ENCODE measurements at places on chromosomes 1 and 21.

- H3K36me3 ChIP-seq, result no peaks in the 10 kb centered on the region
- DNase-seq, result no peak
- H3K4me3 ChIP-seq, result no peak overlapping the region
- peaks cover 28% of the 10 kb centered on the region for H3K4me1 ChIP-seq
- H3K27ac ChIP-seq, result no peak overlapping the region
- no peaks in the 10 kb centered on the region for H3K27me3 ChIP-seq
Observed at GRCh38 chr1:42418516-42418915, 37.3 kb downstream of the ZMYND12 start.

GRCh38 chr21:29145354-29145782 lies 14.9 kb downstream of the MAP3K7CL start:
- H3K4me1 ChIP-seq, result peaks cover 54% of the 10 kb centered on the region
- peak overlapping the region; percentile 67 for H3K27ac ChIP-seq
- H3K27me3 ChIP-seq, result no peaks in the 10 kb centered on the region
- H3K4me3 ChIP-seq, result no peak overlapping the region
- no peak for DNase-seq

DNA sequence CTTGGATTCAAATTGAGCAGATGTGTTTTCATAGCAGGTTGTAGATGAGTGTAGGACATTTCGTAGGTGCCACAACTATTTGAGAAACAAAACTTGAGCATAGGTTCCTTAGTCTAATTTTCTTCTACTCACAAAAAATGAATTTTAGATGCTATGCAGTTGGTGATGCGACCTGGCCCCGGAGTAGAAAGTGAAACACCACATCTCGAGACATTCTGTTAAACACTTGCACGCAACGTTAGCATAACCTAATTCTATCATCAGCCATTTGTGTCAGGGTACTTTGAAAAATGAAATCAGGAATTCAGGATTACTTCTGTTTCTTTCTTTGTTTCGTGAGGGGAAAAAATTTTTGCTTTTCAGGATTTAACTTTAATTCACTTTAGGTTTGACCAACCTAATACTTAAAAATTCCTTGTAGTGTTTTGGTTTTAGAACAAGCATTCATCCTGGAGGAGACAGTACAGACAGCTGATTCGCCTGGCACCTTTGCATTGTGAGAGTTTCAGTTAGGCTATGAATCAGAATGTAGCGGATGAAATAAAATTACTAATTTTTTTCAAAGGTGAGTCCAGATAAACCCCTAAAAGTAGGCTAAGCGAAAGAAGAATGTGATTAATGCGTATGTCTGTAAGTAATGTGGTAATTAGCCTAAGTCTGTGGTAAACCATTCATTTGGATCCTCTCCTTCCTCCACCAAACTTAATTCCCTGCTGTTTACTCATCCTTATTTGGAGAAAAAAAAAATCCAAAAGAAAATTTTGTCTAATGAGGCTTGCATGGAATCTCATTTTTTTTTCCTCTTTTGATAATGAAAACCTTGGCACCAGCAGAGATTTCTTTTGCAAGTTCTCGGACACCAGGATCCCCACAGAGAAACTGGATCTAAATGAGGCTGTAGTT lies 44.9 kb downstream of the MAP3K21 start:
- no peaks in the 10 kb centered on the region for H3K36me3 ChIP-seq
- no peak overlapping the region for H3K27ac ChIP-seq
- no peak for DNase-seq
- H3K4me3 ChIP-seq, result no peak overlapping the region

GRCh38 chr1:67110352-67110751 lies 24.4 kb downstream of the C1orf141 start:
- H3K4me3 ChIP-seq, result no peak overlapping the region
- no peaks in the 10 kb centered on the region for H3K36me3 ChIP-seq
- H3K27ac ChIP-seq, result no peak overlapping the region
- DNase-seq, result no peak

DNA sequence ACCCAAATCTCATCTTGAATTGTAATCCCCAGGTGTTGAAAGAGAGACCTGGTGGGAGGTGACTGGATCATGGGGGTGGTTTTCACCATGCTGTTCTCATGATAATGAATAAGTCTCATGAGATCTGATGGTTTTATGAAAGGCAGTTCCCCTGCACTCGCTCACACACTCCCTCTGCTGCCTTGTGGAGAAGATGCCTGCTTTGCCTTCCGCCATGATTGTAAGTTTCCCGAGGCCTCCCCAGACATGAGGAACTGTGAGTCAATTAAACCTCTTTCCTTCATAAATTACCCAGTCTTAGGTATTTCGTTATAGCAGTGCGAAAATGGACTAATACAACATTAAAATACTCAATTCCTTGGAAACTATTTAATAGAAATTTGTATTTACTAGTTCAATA lies 99.2 kb downstream of the PROX1 start:
- no peaks in the 10 kb centered on the region for H3K36me3 ChIP-seq
- H3K27me3 ChIP-seq, result no peaks in the 10 kb centered on the region

GRCh38 chr1:241837901-241838300 lies 10.1 kb upstream of the EXO1 start:
- H3K36me3 ChIP-seq, result no peaks in the 10 kb centered on the region
- H3K4me3 ChIP-seq, result no peak overlapping the region
- DNase-seq, result no peak

GRCh38 chr21:45994086-45994661 lies 12.6 kb downstream of the COL6A1 start:
- H3K4me3 ChIP-seq, result no peak overlapping the region
- peaks cover 96% of the 10 kb centered on the region for H3K4me1 ChIP-seq
- H3K36me3 ChIP-seq, result peaks cover 100% of the 10 kb centered on the region
- peak overlapping the region; percentile 80 for H3K27ac ChIP-seq

DNA sequence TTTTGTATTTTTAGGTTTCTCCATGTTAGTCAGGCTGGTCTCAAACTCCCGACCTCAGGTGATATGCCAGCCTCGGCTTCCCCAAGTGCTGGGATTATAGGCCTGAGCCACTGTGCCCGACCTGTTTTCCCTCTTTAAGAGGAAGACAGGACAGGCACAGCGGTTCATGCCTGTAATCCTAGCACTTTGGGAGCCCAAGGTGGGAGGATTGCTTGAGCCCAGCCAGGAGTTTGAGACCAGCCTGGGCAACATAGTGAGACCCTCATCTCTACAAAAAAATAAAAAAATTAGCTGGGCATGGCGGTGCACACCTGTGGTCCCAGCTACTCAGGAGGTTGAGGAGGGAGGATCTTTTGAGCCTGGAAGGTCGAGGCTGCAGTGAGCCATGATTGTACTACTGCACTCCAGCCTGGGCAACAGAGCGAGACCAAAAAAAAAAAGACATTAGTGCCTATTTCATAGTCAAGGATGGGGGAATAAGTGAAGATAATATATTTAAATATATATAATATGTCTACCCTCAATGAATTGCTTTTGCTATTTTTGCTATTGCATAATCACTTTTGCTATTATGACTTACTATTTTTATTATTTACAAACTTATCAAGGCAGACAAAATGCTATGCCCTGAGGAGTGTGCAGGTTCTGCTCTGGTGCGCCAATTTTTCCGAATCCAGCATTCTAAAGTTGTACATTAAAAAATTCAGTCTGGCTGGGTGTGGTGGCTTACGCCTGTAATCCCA lies 17.7 kb downstream of the MARCKSL1 start:
- DNase-seq, result no peak
- H3K4me1 ChIP-seq, result peaks cover 4% of the 10 kb centered on the region
- no peak overlapping the region for H3K4me3 ChIP-seq
- H3K36me3 ChIP-seq, result peaks cover 58% of the 10 kb centered on the region
- no peak overlapping the region for H3K27ac ChIP-seq

DNA sequence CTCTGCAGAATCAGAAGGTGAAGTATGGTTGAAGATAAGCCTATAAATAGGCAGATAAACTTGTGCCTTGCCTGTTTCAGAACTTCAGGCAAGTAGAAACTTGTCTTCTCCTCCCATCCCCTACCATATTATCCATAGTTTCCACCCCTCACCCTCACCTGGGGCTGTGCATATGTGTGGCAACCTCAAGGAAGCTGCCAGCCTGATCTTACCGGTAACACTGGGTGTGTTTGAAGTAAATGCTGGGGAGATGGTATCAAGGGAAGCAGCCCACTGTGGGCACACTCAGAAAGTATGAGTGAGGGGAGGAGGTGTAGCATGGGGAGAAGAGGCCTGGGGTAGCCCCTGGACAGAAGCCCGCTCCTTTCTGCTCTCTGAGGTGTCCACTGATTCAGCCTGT lies 14.5 kb downstream of the VANGL2 start:
- DNase-seq, result no peak
- no peaks in the 10 kb centered on the region for H3K27me3 ChIP-seq
- no peak overlapping the region for H3K27ac ChIP-seq
- H3K36me3 ChIP-seq, result peaks cover 34% of the 10 kb centered on the region
- peaks cover 20% of the 10 kb centered on the region for H3K4me1 ChIP-seq

GRCh38 chr1:111618961-111619634 lies 491 bp upstream of the RAP1A start:
- no peak for DNase-seq
- H3K36me3 ChIP-seq, result no peaks in the 10 kb centered on the region
- peaks cover 56% of the 10 kb centered on the region for H3K4me1 ChIP-seq
- peak overlapping the region; percentile 93 for H3K27ac ChIP-seq
- peak overlapping the region; percentile 73 for H3K4me3 ChIP-seq

- no peaks in the 10 kb centered on the region for H3K4me1 ChIP-seq
- no peak for DNase-seq
- H3K27ac ChIP-seq, result no peak overlapping the region
Observed at GRCh38 chr1:174153825-174154107, 5.6 kb upstream of the RABGAP1L start.

DNA sequence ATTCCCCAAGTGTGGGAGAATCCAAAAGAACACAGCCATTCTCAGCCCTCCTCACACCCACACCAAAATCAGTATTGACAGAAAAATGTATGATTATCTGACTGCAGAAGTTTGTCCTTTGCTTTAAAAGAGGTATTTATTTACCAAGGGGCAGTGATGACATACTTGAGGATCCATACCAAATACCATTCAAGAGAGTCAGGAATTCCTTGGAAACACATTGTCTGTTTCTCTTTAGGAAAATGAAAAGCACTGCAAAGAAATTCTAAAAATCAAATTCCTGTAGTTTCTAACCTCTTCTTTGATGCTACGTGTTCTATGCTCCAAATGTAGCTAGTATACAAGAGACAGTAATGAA lies 509.6 kb upstream of the CXADR start:
- peaks cover 8% of the 10 kb centered on the region for H3K4me1 ChIP-seq
- H3K36me3 ChIP-seq, result no peaks in the 10 kb centered on the region
- H3K27me3 ChIP-seq, result no peaks in the 10 kb centered on the region
- no peak for DNase-seq
- no peak overlapping the region for H3K27ac ChIP-seq

Measured in esophagus muscularis mucosa (tissue), 4 donors.